ENCODE measurements at places on chromosomes 4 and X. TPM values are rescaled to one million over a fixed set of nuclear protein-coding genes. Genes with fewer than 3 reads are reported as not detected.

MAGEB5 gene
- not detected for total RNA-seq

STAP1 gene
- not detected for total RNA-seq

ODAPH gene
- total RNA-seq, result not detected

RELL1 gene
- 22.2 TPM for total RNA-seq

RASL11B gene
- total RNA-seq, result 8.7 TPM

GDPD2 gene
- not detected for total RNA-seq

FANCB gene
- 0.66 TPM for total RNA-seq

DNA sequence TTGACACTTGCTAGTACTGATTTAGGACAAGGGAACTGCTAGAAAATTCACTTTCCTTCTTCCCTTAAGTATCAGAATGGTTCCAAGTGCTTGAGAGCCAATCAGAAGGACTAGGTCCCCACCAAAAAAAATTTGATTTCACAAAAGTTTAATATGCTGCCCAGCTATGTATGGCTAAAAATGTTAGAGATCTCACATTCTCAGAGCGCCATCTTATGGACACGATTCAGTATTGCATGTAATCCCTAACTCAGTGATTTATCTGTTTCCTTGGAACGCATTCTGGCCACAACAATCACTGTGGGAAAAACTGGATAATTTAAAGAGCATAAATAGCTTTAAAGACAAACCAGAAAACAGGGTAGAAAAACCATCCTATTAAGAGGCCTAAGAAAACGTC, 255.1 kb upstream of the GPC4 start:
- no peak for DNase-seq

- peak; percentile 65 for DNase-seq
Measured at GRCh38 chr4:7295197-7295910, 103.0 kb downstream of the SORCS2 start.

DNA sequence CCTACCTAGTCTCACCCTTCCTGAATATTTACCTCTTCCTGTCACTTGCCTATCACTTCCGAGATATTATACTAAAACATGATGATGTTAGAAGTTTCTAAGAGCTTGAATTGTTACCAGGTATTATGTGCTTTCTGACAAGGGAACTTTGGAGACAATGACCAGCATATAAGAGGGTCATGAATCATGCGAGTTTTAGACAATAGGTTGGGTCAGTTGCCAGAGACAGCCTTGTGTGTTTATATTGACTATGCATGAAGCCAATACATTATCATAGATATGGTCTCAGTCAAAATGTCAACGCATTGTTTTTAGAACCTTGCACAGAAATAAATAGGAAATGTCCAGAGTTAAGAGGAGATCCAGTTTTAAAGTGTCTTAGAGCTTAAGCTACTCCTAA, 116.8 kb downstream of the KLHL4 start:
- no peak for DNase-seq

GRCh38 chrX:72532366-72532765, 40.3 kb downstream of the HDAC8 start:
- no peak for DNase-seq

DNA sequence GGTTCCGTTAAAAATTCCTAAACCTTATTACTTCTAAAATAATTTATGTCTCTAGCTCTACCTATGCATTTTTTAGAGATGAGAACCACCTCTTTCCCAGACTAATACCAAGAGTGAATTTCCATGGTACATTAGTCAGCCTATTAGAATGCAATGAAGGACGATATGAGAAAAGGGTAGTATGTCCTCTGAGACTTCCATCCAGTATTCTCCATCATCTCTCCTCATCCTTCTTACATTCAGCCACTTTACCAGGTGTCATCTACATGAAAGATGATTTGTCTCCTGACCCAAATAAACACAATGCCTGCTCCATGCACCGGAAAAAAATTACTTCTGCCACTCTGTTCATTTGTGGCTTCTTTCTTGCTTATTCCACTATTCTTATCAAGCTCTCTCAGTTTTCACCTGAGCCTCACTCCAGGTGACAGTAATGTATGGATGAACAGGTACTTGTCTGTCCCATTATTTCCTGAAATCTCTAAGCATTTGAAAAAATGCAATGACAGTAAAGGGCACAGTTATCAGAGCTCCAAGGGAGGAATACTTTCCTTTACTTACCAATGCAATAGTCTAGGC, 97.9 kb downstream of the MAB21L2 start:
- DNase-seq, result no peak

DNA sequence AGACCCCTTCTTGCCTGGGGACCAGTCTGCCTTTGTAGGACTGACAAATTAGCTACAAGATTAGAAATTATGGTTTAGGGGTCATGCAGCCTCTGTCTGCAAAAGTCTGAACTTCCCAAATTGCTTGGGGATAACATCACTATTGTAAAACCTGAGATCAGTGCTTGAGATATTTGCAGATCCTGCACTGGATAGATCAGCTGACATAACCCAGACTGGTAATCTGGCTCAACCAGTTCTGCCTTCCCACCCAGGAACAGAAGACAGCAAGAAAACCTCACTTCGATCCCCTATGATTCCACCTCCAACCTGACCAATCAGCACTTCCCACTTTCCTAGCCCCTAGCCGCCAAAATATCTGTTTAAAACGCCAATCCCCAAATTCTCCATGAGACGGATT, 202.8 kb upstream of the DIAPH2 start:
- no peak for DNase-seq

- no peak for DNase-seq
Measured at GRCh38 chrX:19198473-19198872, 76.2 kb upstream of the ADGRG2 start.

- DNase-seq, result no peak
Measured at GRCh38 chr4:634599-634985, 9.2 kb downstream of the PDE6B start.

- DNase-seq, result no peak
Measured at GRCh38 chr4:101933855-101934254, 143.3 kb downstream of the BANK1 start.

DNA sequence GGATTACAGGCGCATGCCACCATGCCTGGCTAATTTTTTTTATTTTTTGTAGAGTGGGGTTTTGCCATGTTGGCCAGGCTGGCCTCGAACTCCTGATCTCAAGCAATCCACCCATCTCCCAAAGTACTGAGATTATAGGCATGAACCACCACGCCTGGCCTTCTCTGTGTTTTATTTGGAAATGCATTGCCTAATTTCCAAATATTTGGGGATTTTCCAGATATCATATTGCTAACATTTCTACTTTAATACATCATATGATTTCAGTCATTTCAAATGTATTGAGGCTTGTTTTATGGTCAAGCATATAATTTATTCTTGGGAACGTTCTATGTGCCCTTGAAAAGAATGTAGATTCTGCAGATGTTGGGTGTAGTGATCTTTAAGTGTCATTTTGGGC, 38.8 kb downstream of the FGF2 start:
- no peak for DNase-seq

- DNase-seq, result no peak
Measured at GRCh38 chr4:83329521-83330110, 5.0 kb downstream of the HPSE start.

GRCh38 chr4:62871078-62871477, 1538.2 kb downstream of the TECRL start:
- no peak for DNase-seq

DNA sequence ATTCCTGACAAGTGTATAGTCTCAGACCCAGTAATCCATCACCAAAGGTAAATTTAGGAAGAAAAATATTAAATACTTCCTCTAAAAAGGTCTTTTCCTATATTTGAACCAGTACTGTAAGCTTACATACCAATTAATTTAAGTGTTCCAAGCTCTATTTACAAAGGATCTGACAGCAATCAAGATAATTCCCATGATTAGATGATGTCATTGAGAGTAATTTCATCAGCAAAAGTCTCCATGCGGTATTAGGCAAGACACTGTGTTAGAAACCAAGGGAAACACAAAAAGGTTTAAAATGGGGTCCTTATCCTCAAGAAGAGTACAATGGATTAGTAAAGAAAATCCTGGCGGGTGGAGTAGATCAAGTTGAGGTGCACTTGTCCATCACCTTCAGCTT, 198.5 kb downstream of the PRDM5 start:
- DNase-seq, result no peak

- DNase-seq, result peak; percentile 33
Measured at GRCh38 chr4:121053601-121054143, 18.7 kb downstream of the NDNF start.

DNA sequence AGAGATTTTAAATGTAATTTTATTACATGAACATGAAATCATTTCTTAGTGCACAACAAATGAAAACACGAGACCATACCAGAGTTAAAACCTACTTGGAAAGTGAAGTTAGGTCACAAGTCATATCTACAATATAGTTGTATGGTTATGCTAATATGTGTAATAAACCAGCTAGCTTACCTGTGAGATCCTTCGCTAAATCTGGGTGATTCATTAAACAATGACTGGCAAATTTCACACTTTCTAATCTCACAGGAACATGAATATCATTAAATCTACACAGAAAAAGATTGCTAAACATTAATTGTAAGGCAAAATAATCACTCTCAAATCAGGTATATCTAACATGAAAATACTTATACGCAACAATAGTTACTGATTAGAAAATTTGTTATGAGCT, 67.6 kb downstream of the PDS5A start:
- no peak for DNase-seq

- peak; percentile 66 for DNase-seq
Measured at GRCh38 chr4:1232661-1233621, 16.0 kb downstream of the CTBP1 start.

GRCh38 chr4:164441109-164441508, 312.8 kb upstream of the SMIM31 start:
- DNase-seq, result no peak

GRCh38 chrX:133921764-133922389, 63.5 kb downstream of the GPC3 start:
- peak; percentile 14 for DNase-seq

DNA sequence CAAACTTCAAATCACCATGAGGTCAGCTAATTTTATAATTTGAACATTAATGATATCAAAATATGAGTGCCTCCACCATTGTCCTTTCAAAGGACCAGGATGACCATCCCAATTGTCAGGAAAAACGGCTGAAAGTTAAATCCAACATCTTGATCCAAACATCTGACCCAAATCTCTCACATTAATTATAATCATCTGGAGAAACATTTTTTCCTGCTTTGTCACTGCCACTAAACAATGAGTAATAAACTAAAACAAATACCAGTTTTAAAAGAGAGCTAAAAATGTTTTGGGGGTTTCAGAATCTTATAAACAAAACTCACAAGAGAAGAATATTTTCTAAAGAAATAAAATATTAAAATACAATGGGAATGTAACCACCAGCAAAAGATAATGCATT, 45.7 kb upstream of the NDST4 start:
- no peak for DNase-seq

Data from left ventricle myocardium inferior (tissue), 1 donor.